NCI-H1048 (cell line): ENCODE measurements at places on chromosomes 3 and 15.

GRCh38 chr15:78257681-78258080 is 6.7 kb upstream of the DNAJA4 start:
- no peak for DNase-seq

- DNase-seq = no peak
Measured at GRCh38 chr3:23795096-23795495, 10.7 kb upstream of the UBE2E1 start.

GRCh38 chr3:128736601-128737000 is 10.6 kb downstream of the RAB7A start:
- no peak for DNase-seq

DNA sequence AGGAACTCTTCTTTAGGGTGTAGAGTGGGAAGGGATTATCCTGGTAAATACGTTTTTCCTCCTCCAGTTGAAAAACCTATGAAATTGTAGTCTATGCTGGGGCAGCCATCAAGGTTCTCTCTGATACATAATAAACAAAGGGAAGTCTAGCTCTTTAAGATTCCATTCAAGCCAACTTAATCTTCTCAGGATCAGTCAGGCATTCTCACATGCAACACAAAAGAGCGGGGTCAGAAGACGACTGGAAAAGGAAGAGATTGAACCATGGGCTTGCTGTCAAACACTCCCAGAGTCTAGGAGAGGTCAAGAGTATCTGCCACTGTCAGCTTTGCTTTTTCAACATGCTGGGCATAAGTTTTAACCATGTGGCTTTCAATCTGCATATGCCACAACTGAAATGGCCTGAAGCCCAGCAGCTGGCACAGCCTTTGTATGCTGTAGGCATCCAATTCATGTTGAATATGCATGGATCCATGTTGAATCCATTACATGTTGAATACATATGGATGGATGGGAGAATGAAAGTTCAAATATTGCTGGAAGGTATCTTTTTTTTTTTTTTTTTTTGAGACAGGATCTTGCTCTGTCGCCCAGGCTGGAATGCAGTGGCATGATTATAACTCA is 8.5 kb downstream of the TRAT1 start:
- DNase-seq = no peak

- DNase-seq = peak; percentile 11
Measured at GRCh38 chr15:25437777-25438600, 835 bp downstream of the UBE3A start.

GRCh38 chr3:102896851-102897621 is 462.2 kb downstream of the ZPLD1 start:
- DNase-seq = no peak

DNA sequence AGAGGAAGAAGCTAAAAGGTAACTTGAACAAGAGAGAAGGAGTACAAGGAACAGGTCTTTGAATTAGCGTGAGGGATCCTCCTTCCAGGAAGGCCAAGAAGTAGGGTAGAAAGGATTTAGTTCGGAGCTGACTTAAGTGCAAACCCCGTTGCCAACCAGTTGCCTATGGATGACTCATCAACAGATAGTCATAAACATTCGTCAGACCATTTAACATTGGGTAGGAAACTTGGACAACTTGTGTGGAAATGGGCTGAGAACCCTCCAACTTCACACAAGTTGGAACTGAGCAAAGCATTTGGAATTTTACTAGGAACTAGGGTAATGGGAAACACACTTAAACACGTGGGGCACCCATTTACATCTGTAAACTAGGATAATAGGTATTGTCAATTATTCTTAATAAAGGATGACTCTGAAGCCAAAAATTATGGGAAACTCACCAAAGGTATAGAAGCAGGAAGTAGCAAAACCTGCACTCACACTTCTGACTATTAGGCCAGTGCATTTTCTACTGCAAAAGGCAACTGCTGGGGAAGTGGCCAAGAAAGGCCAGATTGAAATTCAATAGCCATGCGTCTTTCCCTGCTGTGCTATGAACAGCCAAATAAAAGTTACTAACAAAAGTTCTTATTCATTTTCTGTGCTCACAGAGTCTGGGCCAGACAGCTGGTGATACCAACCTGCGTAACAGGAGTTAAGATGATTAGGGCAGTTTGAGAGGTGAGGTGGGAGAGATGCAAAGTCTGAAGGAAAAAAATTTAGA is 174.5 kb upstream of the TMC3 start:
- no peak for DNase-seq

DNA sequence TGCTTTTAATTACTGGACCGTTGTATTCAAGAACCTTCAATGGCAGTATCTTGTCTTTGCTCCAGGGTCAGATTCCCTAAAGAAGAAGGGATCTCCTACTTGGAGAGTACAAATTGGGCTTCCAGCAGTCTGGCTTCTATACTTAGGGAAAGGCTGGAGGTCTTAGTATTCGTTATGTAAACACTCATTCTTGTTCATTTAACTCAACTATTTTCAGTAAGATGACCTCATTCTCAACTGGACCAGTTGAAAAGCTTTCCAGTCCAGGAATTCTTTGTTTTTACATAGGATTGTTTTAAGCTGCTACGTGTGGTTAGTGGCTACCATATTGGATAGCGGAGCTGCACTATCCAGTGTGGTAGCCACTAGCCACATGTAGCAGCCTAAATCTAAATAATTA is 4.6 kb downstream of the SENP5 start:
- no peak for DNase-seq

GRCh38 chr3:66377800-66378199 is 123.0 kb downstream of the LRIG1 start:
- DNase-seq = no peak

- no peak for DNase-seq
Measured at GRCh38 chr3:30500666-30501399, 105.6 kb upstream of the TGFBR2 start.

- DNase-seq = no peak
Measured at GRCh38 chr3:33900809-33901505, 102.5 kb downstream of the PDCD6IP start.

- no peak for DNase-seq
Measured at GRCh38 chr15:69751566-69751965, 298.9 kb downstream of the RPLP1 start.

DNA sequence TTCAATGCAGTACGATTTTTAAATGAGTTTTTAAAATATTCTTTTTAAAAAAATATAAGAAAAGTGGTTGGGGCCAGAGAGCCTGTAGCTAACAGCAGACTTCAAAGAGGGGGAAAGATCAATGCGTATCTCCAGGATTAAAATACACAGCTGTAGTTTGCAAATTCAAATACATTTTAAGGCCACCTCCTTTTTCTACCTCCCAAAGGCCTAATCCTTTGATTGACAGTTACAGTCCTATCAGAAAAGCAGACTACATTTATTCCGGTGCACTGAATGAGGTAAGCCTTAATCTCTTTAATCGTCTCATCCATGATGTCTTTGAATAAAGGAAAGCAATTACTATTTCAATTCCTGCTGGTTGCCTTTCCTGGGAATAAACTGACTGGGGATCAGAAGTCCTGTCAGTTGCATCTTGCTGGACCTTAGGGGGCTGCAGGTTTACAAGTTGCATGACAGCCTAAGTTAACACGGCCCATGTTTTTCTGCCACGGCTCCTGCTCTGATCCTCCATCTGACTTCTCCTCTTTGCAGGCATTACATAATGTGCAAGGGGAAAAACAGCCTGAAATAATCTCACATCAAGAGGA is 51.7 kb downstream of the CADPS start:
- DNase-seq = no peak

GRCh38 chr3:55955891-55956477 is 468.9 kb upstream of the WNT5A start:
- DNase-seq = no peak

DNA sequence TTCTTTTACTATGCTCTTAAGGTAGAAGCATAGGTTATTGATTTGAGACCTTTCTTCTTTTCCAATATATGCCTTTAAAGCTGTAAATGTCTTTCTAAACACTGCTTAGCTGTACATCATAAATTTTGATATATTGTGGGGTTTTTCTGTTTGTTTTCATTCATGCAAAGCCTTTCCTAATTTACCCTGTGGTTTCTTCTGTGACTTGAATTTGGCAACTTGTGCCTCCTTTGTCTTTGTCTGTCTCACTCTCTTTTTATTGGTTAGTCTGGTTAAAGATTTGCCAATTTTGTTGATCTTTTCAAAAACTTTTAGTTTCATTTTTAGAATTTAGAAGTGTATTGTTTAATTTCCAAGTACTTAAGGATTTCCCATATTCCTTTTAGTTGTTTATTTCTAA is 343.1 kb downstream of the OXSM start:
- DNase-seq = no peak

- no peak for DNase-seq
Measured at GRCh38 chr15:70517194-70517590, 246.2 kb downstream of the UACA start.

- no peak for DNase-seq
Measured at GRCh38 chr3:37852097-37852496, 9.6 kb upstream of the CTDSPL start.

GRCh38 chr3:48505146-48505545 is 1.2 kb upstream of the SHISA5 start:
- no peak for DNase-seq

- no peak for DNase-seq
Measured at GRCh38 chr3:10286596-10287295, 6.0 kb downstream of the GHRL start.

DNA sequence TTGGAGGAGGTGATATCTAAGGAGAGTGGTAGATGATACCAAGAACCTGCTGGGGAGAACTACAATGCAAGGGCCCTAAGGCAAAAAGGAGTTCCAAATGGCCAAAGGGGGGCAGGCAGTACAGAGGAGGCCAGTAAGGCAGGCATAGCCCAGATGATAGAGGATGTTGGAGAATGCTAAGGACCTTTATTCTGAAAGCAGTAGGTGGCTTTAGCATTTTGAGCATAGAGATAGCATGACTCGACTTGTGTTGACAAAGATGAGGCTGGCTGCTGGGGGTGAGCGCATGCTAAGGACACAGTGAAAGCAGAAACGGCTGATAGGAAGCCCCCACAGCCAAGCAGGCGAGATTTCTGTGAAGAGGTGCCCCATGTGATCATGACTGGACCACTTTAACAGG is 419.3 kb downstream of the ERC2 start:
- DNase-seq = no peak

DNA sequence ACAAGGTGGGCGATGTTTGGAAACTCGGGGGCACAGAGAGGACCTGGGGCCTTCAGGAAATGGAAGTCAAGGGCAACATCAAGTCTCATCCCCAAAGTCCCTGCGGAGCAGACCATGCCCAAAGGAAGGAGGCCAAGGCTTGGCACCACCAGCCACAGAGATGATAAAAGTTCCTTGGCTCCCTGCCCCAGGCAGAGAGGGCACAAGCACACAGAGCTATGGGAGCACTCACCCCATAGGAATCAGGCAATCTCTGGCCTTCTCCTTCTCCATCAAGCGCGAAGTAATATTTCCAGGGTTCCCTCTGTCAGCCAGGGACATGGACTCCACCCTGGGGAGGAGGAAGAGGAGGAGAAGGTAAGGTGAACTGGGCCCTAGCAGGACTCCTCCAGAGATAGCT is 7.9 kb downstream of the ACAA1 start:
- DNase-seq = no peak

- no peak for DNase-seq
Measured at GRCh38 chr3:79421273-79421672, 346.5 kb downstream of the ROBO1 start.

DNA sequence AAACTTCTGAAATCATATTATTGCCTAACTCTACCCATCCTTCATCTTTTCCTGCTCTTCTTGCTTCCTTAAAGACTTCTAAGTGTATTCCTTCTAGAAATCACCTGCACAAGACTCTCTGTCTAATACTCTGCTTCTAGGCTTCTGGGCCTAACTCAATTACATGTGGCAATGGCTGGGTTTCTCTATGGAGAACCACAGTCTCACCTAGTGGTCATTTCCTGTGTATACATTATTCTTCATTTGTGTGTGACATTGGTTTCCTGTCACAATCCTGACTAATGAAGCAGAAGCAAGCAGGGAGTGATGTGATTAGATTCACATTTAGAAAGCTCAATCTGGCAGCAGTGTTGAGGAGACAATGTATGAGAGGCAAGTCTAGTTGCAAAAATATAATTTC is 16.9 kb upstream of the CLDN1 start:
- DNase-seq = no peak

GRCh38 chr3:114299421-114299820 is 5.6 kb downstream of the TIGIT start:
- DNase-seq = no peak

- no peak for DNase-seq
Measured at GRCh38 chr15:59997070-59997701, 6.9 kb upstream of the FOXB1 start.

- no peak for DNase-seq
Measured at GRCh38 chr3:136658946-136659682, 93.1 kb downstream of the STAG1 start.

- DNase-seq = no peak
Measured at GRCh38 chr3:9901967-9902366, 681 bp upstream of the IL17RE start.

DNA sequence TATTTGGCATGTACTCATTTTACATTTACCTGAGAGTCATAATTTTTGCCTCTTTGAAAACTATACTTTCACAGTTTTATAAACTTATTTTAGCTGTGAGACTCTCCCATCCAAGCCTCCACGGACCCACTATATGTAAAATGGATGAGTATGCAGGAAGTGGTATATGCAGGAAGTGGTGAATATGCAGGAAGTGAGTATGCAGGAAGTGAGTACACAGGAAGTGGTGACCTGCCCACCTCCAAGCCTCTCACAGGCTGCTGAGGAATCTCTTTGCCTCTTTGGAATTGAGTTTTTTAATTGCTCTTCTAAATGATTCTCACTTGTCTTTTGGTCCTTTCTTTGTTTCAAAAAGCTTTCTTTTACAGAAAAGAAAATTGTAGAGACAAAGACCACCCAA is 85.2 kb downstream of the KBTBD8 start:
- no peak for DNase-seq

- DNase-seq = no peak
Measured at GRCh38 chr3:60158035-60158434, 1093.2 kb downstream of the FHIT start.

DNA sequence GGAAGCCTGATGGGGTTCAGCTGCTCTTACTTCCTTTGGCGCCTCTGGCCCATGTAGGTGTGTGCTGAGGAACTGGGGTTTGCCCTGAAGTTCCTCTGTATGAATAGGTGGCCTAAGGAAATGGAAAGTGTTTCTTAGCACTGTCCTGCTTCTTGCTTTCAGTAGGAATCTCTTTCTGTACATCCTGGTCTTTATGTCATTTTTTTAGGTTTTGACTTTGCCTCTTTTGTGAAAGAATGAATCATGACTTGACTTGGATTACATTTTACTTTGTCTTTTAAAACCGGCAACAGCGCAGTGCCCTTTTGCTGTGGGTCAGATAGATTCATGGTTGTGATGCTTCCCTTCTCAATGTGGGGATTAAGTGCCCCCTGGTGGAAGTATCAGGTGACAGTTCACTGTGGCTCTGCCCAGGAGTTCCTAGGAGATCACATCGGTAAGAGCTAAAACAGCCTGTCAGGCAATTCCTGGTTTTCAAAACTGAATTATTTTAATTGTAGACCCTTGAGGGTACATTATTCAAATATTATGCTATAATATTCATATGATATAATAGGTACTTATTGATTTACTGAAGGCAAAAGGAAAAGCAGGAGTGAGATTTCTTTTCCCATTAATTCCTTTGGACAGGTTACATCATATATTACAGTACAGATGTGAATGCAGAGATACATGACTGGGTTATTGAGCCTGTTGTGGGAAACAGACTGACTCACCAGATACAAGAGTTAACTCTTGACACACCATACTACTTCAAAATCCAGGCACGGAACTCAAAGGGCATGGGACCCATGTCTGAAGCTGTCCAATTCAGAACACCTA is 95.4 kb downstream of the HCN4 start:
- peak; percentile 15 for DNase-seq

GRCh38 chr15:66188464-66188863 is 65.1 kb downstream of the MEGF11 start:
- no peak for DNase-seq
